ENCODE measurements at places on chromosomes 5 and 9.

DNA sequence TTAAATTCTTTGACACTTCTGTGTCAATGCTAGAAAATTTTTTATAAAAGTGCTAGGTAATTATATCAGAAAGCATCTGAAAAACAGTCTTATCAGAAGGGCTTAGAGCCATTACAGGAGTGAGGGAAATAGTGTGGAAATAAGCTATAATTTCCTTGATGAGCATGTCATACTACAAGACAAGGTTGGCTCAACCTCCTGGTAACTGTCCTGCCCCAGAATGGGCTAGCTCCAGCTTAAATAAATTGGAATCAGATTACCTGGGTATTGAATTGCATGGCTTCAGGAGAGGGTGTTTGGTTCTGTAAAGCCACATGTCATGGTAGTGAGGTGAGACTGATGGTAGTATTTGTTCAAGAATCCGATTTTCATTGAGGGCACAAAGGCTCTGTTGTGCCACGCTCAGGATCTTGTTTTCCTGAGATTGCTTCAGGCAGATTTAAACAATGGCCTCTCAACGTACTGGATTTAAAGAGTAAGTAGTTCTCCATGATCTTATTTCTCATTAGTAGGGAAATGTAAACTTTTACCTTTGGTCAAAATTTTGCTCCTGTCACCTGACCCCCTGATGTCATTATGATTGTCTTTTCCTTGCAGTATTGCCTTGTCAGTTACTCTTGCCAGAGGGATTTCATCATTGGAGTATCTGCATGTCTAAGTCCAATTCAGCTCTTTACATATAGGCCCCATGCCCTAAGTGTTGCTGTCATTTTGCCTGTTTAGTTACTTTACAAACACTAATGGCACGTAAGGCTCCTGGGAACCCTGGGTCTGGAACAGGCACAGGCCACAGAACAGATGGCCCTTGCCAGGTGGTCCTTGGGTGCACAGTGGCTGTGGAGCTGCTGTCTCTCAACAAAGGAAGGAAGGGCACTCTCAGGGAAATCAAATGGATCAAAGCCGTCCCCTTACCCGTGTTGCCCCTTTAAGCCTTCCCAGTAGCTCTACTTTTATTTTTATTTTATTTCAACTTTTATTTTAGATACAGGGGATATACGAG, 21.3 kb downstream of the TRIO start:
- no peak for DNase-seq

GRCh38 chr9:76707510-76707909, 56.7 kb upstream of the PCA3 start:
- DNase-seq = no peak

DNA sequence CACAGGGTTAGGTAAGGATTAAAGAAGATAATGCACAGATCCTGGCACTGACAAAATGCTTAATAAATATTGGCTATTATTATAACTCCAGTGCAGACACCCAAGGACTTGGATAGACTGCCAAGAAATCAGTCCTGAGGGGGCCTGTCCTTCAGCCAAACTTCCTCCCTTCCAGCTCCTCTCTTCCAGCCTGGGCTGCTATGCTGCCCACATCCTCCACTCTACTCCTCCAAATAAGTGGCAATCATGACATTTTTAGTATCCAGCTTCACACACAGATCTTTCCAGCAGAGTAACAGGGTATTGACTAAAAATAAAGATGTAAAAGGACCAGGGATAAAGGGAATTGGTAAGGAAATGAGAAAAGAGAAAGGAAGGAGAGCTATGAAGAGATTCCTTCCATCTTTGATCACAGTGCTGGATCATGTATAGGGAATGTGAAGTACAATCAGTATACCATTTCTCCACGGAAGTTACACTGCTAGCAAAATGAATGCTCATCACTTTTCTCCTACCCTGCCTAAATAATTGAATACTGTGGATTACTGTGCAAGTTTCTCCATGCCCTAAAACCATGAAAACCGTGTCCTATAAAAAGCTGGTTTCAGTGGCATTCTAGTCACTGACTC, 136.0 kb upstream of the OSMR start:
- DNase-seq = no peak

DNA sequence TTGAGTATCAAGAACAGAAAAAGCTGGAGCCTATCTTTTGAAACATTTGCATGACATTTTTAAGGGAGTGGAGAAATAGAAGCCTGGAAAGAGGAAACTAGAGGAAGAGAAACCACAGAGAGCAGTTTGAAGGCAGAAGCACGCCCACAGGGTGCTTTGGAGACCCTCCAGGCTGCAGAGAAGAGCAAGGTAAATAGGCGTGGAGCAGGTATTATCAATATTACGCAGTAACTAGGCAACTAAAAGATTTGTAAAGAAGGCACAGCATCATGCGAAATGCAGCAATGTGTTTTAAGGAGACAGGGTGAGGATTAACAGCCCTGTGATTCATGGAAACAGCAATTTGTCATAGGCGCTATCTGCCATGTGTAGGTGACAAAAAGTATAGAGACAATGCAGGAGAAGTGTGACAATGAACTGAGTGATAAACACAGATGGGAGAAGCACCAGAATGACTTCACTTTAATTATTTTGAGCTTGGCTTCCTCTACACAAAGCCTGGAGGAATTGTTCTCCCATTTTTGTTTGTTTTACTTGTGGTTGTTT, 281.2 kb downstream of the BRINP1 start:
- no peak for DNase-seq

GRCh38 chr9:36968574-36969215, 65.4 kb downstream of the PAX5 start:
- no peak for DNase-seq

GRCh38 chr9:6552033-6552432, 93.5 kb downstream of the GLDC start:
- DNase-seq = peak; percentile 46

DNA sequence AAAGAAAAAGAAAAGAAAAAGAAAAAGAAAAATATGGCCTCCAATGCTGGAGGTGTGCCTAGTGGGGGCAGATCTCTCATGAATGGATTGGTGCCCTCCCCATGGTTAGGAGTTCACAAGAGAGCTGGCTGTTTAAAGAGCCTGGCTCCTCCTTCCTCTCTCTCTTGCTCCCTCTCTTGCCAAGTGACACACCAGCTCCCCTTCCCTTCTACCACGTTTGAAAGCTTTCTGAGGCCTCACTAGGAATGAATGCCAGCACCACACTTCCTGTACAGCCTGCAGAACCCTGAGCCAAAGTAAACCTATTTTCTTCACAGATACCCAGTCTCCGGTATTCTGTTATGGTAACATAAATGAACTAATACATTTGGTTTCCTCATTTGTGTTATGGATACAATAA, 14.4 kb upstream of the GALNT10 start:
- no peak for DNase-seq

DNA sequence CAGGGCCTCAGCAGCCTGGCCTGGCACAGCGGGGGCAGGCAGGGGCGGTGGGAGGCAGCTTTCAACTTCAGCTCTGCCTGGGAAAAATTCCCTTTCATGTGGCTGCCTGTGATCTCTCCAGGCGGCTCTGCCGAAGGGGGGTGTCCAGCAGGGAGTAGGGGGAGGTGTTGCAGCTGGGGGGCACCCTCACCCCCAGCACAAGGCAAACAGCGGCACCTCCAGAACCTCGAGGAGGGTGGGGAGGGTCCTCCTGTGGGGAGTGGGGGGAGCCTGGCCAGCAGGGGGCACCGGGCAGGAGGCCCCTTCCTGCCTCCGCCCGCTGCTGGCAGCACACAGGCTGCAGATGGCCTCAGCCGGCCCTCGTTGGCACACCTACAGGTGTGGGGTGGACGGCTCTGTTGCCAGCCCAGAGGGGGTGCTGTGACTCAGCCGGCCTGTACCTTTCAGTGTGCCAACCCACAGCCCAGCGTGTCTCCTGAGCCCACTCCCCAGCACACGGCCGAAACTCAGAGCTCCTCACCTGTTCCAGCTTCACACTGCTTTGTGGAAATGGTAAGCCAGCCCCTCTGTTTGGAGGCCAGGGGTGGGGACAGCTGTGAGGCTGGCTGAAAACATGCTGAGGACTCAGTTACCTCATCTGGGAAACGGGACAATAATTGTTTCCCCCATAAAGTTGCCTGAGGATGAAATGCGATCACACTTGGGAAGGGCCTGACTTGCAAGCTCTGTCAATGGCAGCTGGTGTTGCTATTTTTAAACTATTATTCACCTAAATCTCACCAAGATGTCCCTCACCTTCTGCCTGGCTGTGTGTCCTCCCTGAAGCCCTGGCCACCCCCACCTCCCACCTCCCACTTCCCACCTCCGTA, 37.0 kb downstream of the CXXC5 start:
- peak; percentile 68 for DNase-seq

DNA sequence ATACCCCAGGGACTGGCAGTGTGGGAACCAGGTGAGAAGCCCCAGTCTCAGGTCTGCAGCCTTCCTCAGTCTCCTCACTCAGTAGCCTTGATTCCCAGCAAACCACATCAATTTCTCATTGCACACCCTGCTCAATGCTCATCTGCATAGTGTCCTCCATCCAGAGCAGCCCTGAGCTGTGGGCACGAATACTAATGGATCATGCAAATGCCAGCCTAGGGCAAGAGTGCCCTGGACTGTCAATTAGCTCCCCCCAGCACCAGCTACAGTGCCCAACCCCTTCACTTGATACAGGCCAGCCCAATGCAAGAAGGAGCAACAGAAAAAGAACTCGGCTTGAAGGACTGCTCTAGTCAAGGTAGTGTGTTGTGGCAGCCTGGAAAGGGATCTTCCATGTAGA, 9.8 kb upstream of the KCNIP1 start:
- no peak for DNase-seq

DNA sequence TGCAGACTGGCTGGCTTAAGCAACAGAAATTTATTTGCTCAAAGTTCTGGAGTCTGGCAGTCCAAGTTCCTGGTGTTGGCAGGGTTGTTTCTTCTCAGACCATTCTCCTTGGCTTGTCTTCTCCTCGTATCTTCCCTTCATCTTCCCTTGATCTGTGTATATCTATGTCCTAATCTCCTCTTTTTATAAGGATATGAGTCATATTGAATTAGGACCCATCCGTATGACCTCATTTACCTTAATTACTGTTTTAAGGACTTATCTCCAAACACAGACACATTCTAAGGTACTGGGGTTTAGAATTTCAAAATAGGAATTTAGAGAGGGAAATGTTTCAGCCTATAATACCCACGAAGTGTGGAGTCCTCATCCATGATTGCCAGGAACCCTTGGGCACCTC, 13.1 kb upstream of the LPAR1 start:
- no peak for DNase-seq

DNA sequence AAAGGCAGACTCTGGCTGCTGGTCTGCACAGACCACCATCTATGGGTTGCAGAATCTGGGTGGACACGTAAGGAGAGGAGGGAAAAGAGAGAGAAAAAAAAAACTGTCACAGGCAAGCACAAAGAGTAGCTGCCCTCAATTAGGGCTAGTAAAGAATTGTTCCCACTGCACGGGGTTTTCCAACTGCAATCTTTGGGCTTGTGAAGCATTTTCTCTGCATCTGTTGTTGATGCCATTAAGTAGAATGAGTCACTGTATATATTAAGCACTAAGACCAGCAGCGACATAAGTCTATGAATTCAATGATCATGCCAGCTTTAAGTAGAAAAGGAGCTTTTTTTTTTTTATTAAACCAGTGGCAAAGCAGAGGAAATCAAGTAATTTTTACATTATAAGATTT, 40.2 kb downstream of the MED10 start:
- no peak for DNase-seq

DNA sequence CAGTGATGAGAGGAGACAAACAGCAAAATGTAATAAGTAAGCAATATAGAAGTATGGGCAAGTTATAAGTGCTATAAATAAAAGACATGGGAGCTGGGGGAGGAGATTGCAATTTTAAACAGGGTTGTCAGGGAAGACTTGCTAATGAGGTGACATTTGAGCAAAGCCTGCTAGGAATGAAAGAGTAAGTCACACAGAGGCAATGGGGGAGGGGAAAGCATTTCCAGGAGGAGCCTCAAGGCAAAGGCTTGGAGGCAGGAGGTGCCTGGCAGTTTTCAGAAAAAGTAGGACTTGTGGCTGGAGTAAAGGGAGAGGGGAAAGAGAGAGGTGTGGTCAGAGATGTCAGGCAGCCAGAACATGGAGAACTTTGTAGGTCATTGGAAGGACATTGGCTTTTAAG, 124.4 kb upstream of the NMUR2 start:
- DNase-seq = no peak

GRCh38 chr9:93346231-93347112, 105.0 kb upstream of the FAM120A start:
- DNase-seq = no peak

DNA sequence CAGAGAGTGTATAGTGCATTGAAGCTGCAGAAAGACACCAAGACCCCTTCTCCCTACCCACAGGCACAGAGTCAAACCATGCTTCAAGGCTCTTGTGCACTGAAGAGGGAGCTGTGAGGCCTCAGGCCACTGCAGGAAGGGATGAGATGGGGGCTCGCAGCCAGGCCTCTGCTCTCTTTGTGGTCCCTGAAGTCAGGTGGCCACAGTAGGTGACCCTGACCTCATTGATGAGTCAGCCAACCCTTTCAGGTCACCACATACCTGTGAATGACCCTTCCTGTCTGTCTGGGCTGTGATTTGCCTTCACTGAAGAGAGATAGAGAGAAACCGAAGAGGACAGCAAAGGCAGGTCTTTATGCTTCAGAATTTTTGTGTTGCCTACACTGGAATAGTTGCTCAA, 372.1 kb downstream of the ACTL7B start:
- no peak for DNase-seq

- peak; percentile 1 for DNase-seq
Measured at GRCh38 chr9:111759762-111760639, 34.7 kb downstream of the SHOC1 start.

DNA sequence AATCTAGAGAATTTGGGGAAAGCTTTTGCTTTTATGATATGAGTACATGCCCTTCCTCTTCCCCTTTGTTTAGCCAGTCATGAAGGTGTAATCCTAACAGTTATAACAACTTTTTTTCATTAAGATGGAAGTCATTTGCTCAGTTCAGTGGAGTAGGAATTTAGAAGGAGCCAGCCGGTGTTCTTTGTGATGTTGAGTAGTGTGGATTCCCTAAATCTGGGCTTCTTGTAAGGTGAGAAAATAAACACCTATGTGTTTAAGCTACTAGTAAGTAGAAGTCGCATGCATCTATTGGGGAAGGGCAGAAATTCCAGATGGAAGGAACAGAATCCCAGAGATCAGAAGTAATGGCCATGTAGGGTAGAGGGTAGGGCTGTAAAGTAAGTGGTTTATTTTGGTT, 13.6 kb upstream of the CNTLN start:
- DNase-seq = no peak

DNA sequence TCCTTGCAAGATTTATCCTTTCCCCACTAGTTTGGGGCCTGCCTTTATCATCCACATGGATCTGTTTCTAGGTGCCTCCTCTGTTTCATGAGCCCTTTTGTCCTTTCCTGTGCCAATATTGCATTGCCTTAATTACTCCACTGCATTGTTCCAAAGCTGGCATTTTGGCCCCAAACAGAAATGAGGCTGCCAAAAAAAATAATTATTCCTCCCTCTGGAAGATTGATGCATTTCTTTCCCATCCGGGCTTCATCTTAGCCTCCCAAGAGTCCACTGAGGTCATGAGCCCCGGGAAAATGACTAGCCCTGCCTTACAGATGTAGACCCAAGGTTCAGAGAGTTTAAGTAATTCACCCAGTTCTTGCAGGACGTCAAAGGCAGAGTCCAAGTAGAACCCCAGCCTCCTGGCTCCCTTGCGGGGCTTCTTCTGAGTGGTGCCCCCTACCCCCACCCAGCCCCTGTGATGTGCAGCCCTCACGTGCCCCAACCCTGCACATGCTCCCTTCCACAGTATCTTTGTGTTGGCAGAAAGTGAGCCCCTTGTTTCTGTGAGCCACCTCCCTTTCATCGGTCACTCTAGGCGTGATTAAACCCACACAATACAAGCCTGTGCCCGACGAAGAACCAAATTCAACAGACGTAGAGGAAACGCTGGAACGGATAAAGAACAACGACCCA, 62.1 kb downstream of the TMOD1 start:
- peak; percentile 33 for DNase-seq

All from NCI-H446 treated with DMSO at 0.1 percent for 48 hours (cell line).